Esophagus squamous epithelium (tissue), 5 donors: ENCODE measurements at places on chromosomes 2 and 18.

- no peak overlapping the region for H3K27ac ChIP-seq
- H3K36me3 ChIP-seq: no peaks in the 10 kb centered on the region
- H3K27me3 ChIP-seq: no peaks in the 10 kb centered on the region
Observed at GRCh38 chr18:4445902-4446301, 9.2 kb downstream of the DLGAP1 start.

- no peak for DNase-seq
- H3K27me3 ChIP-seq: no peaks in the 10 kb centered on the region
- no peaks in the 10 kb centered on the region for H3K36me3 ChIP-seq
- no peak overlapping the region for H3K4me3 ChIP-seq
- H3K27ac ChIP-seq: no peak overlapping the region
Observed at GRCh38 chr2:74532222-74532621, 2.5 kb downstream of the HTRA2 start.

DNA sequence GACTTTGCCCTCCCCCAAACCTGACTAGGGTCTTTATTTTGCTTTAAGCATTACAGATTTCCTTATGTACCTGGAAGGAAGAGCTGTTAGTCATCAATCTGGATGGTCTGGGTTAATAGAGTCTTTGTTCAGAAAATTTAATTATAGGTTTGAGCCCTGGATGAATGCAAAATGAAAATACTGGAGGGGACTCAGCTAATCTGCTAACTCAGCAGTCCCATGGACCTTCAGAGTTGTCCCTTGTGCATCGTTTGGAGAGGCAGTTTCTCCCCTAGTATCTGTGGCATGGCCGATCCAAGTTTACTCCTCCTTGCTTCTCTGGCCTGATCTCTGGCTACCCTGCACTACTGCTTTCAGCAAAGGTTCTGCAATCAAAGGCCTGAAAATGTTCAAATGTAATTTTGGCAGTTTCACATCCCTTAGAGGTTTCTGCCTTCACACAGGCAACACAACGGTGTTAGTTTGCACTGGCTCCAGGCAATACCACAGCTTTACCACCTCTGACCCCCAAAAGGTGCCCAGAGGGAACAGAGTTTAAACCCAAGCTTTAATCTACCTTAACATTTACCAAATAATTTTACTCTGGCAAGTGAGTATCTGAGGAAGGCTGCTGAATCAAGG is 134.3 kb downstream of the THADA start:
- DNase-seq: no peak
- H3K4me3 ChIP-seq: no peak overlapping the region
- H3K27ac ChIP-seq: peak overlapping the region; percentile 77
- no peaks in the 10 kb centered on the region for H3K27me3 ChIP-seq

GRCh38 chr2:175431101-175431946 is 249.8 kb upstream of the ATP5MC3 start:
- H3K4me3 ChIP-seq: no peak overlapping the region
- no peaks in the 10 kb centered on the region for H3K4me1 ChIP-seq
- no peaks in the 10 kb centered on the region for H3K27me3 ChIP-seq
- H3K27ac ChIP-seq: no peak overlapping the region
- no peaks in the 10 kb centered on the region for H3K36me3 ChIP-seq
